ENCODE measurements at places on chromosomes 5 and 9.

DNA sequence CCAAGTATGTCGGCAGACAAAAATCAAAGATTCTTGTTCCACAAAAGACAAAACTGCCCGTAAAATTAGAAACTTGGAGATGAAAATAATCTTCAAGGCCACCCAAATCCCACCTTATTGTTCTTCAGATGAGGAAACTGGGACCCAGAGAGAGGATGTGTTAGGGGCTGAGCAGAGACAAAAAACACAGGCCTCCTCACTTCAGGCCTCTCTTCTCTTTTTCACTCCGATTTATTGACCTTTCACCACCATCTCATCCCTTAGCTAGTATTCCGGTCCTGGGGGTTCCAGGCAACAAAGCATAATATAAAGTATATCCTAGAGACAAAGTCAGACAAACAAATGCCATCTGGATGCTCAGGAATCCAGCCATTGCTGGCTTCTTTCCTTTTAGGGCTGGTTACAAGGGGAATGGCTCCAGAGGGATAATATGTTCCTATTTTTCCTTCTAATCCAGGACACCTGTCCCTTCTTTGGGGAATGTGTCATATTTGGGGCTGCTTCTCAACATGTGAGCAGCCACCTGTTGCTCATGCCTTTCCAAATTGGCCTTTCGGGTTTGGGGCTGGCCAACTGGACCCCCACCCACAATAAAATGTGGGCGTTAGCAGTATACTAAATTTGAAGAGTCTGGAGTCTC lies 42.2 kb upstream of the AFAP1L1 start:
- DNase-seq: no peak

DNA sequence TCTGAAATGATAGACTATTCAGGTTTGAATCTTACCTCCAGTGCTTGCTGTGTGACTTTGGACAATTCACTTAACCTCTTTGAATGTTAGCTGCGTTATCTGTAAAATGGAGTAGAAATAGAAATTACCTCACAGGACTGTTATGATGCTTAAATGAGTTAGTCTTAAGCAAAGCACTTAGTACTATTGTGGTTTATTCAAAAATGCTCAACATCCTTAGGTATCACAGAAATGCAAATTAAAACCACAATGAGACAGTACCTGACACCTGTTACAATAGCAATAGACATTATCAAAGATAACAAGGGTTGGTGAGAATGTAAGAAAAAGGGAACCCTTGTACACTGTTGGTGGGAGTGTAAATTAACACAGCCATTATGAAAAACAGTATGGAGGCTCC lies 77.6 kb upstream of the FREM1 start:
- no peak for DNase-seq

GRCh38 chr9:111886983-111887718 lies 9.5 kb upstream of the UGCG start:
- no peak for DNase-seq

DNA sequence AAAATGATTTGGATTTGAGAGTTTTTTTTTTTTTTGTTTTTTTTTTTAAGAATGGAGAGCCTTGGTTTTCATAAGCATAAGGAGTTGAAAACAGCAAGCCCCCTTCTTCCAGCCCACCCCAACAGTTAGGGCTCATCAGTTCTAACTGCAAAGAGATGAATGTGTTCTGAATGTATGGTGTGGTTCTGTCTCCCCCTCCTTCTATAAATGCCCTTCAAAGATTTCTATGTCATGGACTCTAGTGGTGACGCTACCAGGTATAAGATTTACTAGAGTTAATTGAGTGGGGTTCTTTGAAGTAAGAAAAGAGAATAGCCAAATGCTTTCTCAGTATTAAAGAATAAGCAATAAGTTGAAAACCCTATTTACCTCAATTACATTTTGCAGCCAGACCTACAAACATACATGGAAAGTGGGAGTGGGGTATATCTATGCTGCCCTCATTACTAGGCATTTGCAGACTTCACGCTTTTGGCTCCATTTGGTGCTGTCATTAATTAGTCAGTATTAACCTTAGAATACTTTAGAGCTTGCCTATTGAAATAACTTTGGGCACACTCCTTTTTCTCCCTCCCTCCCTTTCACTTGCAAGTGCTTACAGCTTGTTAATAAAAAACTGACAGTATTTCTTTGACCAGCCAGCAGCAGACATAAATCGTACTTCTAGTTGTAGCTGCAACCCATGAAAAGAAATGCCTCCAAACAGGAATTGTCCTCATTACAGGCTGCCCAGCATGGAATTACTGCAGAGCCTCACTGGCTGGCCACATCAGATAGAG lies 667.2 kb upstream of the ZNF608 start:
- DNase-seq: no peak

DNA sequence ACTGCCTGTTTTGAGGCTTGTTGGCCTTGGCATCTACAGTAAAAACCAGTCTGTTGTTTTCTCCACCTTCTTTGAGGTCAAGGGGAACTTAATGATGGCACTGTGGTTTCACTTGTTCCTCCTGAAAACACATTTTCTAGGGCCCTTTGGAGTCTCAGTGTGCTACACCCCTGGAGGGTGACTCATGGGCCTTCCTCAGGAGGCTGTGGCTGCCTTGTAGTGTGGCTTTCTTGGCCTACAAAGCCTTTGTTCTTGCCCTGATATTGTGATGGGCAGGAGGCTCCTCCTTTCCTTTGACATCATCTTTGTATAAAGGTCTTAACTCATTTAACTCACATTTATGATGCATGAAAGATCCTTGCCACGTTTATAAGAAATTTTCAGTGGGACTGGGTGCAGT lies 56.3 kb upstream of the GPBP1 start:
- no peak for DNase-seq
